Activated naive CD8-positive, alpha-beta T cell treated with anti-CD3 and anti-CD28 coated beads, Interleukin-2, amount 50 U/mL, for 24 hours (primary cell): ENCODE measurements at places on chromosomes 2 and 18.

DNA sequence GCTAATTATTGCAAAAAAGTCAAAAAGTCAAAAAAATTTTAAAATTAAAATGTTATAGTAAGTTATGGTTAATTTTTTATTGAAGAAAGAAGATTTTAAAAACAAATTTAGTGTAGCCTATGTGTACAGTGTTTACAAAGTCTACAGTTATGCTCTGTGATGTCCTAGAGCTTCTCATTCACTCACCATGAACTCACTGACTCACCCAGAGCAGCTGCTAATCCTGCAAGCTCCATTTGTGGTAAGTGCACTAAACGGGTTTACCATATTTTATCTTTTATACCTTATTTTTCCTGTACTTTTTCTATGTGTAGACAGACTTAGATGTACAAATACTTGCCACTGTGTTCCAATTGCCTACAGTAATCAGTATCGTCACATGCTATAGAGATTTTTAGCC is 788.2 kb downstream of the DSC3 start:
- no peak for DNase-seq

GRCh38 chr2:204967199-204967960 is 422.1 kb downstream of the PARD3B start:
- peak; percentile 12 for DNase-seq

DNA sequence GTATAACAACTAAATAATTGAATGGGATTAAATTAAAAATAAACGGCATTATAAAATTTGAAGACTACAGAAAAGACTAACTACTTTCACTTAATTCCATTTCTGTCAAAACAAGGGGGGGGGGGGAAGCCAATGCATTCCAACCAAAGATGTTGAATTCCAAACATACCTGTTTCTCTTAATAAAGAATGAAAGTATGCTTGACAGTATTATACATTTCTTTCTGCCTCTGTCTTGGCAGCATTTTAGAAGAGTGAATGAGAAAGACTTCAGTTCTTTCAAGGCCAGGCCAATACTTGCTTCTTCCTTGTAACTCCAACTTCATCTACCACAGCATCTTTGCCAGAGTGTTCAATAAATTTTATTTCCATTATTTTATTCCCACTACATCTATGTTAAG is 65.9 kb downstream of the PDE11A start:
- DNase-seq: no peak

DNA sequence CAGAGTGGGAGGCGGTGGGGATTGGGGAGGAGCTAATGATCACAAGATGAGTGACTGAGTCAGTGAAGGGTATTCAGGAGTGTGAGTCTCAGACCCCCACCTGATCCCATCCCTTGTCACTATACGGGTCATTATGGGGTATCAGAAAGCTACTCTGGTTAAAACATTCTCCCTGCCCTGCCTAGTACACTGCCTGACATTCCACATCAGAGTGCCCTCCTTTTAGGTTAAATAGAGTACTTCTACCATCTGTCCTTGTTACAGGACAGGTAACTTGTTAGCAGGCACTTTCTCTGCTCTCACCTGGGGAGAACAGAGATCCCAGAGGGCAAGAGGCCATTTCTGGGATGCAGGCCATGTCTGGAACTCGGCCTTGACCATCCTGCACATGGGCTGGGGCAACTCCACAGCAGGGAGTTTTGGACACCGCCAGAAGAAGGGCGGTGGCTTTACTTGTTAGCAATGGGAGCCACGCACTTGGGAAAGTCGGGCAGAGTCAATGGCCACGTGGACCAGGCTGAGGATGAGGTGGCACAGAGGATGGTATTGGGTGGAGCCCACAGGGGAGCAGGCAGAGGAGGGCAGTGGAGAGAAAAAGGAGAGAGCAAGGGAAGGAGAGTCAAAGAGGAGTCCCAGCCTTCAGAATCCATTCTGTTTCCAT is 98.5 kb downstream of the CELF4 start:
- DNase-seq: no peak

GRCh38 chr2:69917852-69918251 is 2.9 kb downstream of the MXD1 start:
- no peak for DNase-seq

GRCh38 chr2:105403783-105404698 is 5.2 kb upstream of the FHL2 start:
- no peak for DNase-seq

DNA sequence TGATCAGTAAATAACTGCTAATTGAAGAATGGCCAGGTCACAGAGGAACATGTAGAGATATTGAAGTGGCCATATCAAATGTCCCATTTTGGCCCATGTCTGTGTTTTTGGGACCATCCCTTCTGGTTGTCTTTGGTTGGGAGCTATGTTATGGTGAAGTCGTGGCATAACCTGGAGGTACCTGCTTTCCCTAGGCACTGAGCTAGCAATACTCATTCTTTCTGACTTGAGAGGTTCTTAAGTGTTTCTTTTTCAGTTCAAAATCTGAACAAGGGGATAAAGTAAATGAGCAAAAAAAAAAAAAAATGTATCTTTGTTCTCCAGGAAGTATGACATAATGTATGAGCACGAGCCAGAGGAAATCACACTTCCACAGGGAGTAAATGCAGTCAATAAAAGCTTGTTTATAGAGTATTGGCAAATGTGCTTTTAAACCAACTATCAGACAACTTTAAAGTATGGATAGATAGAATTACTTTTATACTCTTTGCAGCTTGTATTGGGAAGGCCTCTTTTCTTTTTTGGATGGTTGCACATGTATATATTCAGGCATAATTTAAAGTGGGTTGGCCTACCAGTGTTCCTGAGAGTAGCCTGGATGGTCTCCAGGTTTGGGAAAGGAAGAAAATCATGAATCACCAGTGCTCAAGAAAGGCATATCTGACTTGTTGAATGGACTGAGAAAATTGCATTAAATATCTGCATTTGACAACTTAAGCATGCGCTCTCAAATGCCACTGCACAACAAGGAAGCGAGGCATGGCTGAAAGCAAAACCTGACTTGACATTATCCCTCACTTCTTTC is 125.0 kb downstream of the SPHKAP start:
- no peak for DNase-seq

DNA sequence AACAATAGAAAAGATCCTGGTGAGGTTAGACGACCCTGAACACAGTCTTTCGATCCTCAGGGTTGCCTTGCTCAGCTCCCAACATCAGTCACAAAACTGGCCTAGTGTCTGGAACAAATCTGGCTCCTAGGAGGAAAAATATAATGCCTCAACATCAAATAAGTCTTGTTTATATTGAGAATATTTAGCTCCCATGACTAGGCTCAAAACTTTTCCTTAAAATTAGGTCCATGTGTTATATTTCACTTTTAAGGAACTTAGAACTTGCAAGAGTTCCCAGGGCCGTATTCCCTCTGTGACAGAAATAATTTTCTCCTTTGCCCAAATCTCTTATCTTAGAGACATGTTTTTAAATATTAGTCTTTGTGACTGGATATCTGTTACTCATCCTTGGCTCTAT is 819.7 kb upstream of the ZEB2 start:
- no peak for DNase-seq
